ENCODE measurements at places on chromosomes 11 and 22.

DNA sequence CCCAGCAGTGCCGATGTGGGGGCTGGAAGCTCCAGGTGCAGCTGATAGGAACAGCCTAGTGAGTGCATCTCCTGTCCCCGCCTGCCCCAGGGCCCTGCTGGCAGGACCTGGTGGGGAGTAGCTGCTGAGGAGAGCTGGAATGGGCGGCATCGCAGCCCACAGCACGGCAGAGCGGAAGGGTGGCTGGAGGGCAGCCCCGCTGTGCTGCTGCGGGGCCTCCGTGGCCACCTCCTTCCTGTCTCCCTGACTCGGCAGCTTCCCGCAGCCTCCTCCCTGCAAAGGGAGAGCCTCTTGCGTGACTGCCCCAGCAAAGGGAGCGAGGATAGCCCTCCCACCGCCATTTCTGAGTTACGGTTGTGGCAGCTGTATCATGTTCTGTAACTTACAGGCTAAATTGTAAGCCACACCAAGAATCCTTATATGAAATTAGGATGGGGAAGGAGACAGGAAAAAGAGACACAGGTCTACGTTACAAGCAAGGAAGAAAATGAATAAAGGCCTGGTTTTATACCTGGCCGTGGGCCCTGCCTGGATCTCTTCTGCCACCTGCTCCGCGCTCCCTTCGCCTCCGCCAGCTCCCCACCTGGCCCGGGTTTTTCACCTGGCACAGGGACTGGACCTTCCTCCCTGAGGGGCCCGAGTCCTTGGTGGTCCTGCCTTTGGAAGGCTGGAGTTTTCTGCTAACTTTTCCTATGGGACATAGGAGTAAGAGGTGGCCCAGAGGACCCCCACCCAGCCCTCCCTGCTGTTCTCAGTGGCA is 10.0 kb downstream of the TPCN2 start:
- no peak for DNase-seq

- DNase-seq = no peak
Measured at GRCh38 chr22:43969989-43970755, 14.9 kb downstream of the SAMM50 start.

GRCh38 chr11:129813231-129813791 is 2.3 kb upstream of the TMEM45B start:
- DNase-seq = no peak

- peak; percentile 65 for DNase-seq
Measured at GRCh38 chr22:37196539-37197450, 8.7 kb upstream of the C1QTNF6 start.

DNA sequence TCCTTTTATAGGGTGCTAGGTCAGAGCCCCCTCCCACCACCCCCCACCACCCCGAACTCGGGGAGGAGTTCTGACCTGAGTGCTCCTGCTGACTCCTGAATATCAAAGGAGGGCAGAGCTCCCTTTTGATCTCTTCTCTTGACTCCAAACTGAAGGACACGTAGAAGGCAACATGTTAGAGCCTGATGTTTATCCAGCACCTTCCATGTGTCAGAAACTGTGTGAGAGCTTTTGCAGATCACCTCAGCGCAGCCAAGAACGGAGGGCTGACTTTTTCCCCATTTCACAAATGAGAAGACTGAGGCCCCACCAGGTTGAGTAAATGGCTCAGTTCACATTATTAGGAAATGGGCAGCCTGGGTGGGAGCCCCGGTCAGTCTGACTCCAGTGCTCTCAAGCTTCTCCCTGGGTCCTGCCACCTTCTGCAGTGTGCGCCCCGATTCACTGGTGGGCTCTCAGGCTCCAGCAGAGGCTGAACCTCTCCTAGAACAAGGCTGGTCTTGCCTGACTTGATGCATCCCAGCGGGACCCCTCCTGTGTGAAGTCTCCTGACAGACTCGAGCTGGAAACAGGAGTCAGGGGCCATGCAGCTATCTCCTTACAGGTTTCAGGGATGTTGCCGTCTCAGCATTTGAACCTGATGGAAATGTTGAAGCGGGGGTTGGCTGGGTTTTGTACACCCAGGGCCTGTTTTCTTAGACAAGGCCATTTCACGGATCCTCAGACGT is 98.5 kb downstream of the TSPAN18 start:
- DNase-seq = no peak

DNA sequence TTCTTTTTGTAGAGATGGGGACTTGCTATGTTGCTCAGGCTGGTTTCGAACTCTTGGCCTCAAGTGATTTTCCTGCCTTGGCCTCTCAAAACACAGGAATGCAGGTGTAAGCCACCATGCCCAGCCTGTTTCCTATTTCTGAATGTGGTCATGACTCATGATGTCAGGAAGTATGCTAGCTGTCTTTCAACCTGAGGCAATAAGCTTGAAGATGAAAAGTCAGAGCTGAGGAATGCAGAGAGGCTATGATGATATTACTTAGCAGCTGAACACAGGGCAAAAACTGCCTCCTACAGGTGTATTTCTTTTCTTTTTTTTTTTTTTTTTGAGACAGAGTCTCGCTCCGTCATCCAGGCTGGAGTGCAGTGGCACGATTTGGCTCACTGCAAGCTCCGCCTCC is 9.0 kb upstream of the NUCB2 start:
- DNase-seq = peak; percentile 39

- DNase-seq = peak; percentile 11
Measured at GRCh38 chr11:67996622-67997474, 7.0 kb downstream of the UNC93B1 start.

DNA sequence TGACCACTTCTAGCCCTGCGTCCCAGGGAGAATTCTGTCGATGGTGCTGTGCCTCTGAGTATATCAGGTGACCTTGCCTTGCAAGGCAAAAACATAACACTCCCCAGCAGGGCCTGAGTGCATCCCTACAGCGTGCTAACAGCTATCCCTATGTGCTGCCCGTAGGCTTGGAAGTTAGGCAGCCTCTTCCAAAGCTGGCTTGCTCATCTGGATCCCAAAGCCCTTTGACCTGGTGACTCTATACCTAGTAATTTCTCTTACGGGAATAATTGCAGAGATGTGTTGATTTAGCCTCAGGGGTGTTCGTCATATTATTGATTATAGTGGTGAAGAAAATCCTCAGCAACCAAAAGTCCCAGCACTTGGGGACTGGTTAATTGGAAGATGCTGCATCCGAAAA is 32.6 kb upstream of the CRYBB3 start:
- no peak for DNase-seq

DNA sequence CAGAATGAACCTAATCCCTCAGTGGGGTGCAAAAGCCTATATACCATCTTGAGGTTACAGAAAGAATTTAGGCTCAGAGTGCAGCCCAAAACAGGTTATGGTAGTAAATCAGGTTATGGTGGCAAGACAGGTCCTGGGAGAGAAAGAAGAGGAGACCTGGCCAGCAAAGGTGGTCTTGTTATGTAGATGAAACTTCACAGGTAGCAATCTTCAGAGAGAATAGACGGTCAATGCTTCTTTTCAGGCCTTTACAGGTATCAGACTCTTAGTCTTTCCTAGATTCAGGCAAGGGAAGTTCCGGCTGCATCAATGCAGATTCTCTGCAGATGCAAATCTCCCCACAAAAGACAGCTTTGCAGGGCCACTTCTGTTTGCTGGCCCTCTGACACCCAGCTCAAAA is 45.8 kb upstream of the SORL1 start:
- no peak for DNase-seq

DNA sequence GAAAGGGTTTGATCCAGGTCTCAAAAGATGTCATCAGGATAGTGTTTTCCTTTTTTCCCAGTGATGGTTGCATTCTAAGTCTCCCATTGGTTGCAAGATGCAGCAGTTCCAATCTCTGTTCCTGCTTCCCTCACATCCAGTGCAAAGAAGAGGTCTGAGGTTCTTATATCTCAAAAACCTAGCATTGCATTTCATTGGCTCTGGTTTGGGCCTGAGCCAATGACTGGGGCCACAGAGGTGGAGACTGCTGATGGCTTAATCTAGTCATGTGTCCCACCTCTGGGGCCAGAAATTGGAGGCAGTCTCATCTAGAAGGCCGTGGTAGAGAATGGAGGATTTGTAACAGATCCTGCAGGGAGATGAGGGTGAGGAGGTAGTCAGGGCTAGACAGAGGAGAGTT is 13.2 kb upstream of the MICAL2 start:
- DNase-seq = no peak

- no peak for DNase-seq
Measured at GRCh38 chr11:125250318-125251213, 86.0 kb downstream of the PKNOX2 start.

GRCh38 chr11:119081682-119082260 is 2.9 kb upstream of the HMBS start:
- no peak for DNase-seq

DNA sequence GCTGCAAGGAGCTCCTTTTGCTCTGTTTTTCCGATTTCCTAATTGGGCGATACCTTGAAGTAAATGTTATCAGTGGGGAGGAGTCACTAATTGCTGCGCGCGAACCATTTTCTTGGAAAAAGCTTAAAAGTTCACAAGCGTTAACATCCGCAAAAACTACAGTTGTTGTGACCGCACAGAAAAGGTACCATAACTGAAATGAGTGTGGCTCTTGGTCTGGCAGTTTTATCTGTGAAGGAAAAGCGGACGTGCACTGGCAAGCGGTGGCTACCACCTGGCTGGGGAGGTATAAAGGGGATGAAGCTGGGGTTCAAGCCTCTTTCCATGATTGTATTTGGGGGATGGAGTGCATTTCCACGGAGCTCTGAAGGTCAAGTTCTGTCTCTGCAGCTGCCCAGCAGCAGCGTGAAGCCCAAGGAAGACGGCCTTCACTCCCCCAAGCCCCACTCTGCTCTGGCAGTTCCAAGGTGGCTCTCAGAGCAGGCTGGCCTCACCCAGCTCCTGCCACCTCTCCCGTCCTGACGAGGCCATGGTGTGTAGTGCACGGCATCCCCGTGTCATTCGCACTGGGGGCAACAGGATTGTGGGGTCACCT is 27.5 kb downstream of the MOV10L1 start:
- DNase-seq = no peak

- DNase-seq = no peak
Measured at GRCh38 chr11:132060567-132060966, 690.2 kb downstream of the NTM start.
